Dermis microvascular lymphatic vessel endothelial cell (primary cell): ENCODE measurements at places on chromosomes 7 and 10.

DNA sequence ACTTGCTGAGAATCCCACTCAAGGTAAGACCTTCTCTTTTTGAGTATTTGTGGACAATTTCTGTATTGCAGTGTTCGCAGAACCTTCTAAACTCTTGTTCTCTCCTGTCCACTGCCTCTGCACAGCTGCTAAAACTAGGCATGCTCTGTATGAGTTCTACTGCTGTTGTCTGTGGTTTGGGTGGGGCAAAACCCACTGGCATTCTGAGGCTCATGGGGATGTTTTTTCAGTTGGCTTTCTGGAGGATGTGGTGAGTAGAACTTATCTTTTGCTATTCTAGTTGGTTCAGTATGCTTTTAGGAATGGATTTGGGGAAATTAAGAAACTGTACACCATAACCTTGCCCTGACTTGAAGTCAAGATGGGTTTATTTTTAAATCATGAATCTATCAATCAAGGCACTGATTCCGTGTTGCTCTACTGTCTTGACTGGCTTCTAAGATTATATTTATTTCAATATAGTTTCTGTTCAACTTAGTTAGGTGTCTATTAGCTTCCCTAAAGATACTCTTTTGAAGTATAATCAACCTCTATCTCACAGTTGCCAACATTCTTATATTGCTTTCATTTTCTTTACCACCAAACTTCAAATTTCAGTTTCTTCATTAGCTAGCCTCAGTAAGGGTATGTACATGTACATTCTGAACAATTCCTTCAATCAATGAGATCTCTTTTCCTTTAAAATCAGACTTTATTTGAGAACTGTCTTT lies 25.0 kb upstream of the C1GALT1 start:
- no peak for DNase-seq

DNA sequence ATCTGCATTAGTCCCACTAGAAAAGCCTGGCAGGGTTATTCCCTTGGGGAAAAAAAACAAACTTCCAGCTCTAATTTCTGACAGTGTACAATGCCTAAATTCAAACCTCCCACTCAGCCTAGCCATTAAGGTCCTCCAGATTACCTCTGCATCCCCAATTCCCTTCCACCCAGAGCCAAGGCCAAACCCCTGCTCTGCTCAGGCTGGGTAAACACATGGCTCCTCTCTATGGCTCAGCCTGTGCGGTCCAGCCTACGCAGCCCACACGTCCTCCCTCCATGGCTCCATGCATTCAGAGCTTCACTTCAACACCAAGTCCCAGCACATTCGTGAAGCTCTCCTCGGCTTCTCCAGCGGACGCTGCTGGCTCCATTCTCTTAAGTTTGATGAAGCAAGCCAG lies 5.2 kb downstream of the DLG5 start:
- DNase-seq: no peak

DNA sequence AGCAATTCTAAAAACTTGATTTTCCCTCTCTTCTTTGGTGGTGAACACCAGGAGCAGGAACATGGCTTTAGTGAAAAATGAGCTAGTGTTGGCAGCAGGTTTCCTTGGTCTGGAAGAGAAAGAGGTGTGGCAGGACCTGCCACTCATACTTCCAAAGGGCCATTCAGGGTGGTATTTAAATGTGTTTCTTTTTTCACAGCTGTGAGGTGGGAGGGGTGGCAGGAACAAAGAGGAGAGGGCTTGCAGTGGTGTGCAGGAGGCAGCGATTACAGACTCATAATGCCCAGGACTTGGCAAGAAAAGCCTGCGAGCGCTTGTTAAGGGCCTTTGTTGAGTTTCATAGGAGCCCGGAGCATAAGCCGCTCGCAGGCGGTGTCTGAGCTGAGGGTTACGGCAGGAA lies 36.8 kb downstream of the WIPF3 start:
- no peak for DNase-seq

DNA sequence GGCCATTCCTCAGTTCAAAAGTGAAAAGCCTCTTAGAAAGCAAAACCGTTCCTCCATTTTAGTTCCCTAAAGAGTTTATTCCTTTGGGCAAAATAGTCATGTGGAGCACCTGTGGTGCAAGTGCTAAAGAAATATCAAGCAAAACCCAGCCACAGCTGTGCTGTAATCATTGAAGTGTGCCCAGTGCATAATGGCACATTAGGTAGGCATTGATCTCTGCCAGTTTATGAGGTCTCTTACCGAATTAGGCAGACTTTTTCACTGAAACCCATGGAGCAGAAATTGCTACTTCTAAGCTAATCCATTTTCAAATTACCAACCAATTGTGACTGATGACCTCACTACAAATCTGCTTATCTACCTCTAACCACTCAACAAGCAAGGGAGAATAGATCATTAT lies 97.2 kb upstream of the SEMA3A start:
- DNase-seq: no peak

- DNase-seq: no peak
Observed at GRCh38 chr10:88952647-88953111, at the start of gene ACTA2. ACTA2 (minus strand) TSS chr10:88952773; CDS start chr10:88948930, 3,843 bp downstream.

DNA sequence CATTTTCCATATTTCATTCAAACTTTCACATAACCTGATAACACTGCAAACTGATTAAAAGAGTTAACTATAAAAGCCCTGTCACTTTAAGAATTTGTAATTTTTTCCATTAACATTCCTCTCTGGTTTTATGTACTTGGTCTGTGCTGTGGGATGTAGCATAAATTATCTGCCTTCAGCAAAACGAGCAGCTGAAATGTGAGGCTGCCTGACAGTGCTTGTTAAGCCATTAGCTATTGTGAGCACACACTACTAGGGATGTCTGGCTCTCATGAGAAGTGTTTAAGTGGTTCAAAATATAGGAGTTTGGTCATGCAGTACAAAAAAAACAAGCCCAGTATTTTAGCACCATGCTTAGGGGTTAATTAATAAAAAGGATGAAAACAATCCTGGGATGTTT lies 63.0 kb downstream of the HOXA1 start:
- no peak for DNase-seq

DNA sequence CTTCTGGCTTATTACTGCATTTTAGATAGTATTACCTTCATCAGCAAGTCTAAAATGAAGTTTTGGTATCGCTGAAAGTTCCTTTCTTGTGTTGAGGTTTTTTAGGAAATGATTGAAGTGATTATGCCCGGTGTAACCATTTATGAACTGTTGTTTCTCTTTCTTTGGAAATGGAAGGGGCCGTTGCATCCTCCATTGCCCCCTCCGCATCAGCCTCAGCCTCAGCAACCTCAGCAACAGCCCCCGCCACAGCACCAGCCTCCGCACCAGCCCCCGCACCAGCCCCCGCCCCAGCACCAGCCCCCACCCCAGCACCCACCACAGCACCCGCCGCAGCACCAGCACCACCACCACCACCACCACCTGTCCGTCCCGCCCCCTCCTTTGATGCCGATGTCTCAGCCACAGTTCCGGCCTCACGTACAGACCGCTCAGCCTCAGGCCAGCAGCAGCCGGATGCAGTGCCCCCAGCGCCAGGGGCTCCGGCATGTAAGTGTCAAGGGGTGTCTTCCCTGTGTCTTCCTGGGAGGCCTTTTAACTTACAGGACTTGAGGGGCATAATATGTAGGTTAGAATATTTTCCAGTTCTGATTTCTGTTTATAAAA lies 72.6 kb downstream of the SHH start:
- DNase-seq: no peak

DNA sequence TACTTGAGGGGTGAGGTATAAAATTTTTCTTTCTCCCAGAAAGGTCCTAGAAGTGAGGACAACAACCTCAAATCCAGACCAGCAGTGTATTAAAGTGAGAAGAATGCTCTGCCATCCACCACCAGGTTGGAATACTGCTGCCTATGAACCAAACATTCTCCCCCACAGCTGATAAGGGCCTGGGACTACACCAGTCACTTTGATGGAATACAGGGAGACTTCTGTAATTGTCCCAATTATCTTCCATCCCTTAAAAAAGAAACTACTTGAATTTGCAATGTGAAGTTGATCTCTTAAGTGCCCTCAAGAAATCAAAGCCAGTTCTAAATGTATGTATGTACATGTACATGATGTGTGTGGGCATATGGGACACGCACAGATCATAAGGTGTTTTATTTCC lies 3.0 kb downstream of the TBX20 start:
- no peak for DNase-seq

- DNase-seq: no peak
Observed at GRCh38 chr10:30493609-30494530, 59.9 kb downstream of the MAP3K8 start.

DNA sequence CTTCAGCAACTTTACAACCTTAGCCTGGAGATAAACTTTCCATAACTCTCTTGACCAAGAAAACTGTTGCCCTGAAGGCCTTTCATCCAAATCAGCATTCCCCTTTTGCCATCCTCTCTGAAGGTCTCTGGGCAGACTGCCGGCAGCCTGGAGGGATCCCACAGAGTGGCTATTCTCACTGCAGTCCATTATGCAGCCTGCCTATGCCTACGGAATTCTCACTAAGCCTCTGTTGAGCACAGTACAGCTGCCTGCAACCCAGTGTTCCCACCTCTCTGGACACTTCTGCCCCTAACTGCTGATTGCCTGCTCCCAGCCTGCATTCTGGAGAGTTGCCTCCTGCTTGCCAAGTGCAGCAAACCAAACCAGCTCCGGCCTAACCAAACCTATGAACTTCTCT lies 548.9 kb upstream of the STEAP1 start:
- DNase-seq: no peak

DNA sequence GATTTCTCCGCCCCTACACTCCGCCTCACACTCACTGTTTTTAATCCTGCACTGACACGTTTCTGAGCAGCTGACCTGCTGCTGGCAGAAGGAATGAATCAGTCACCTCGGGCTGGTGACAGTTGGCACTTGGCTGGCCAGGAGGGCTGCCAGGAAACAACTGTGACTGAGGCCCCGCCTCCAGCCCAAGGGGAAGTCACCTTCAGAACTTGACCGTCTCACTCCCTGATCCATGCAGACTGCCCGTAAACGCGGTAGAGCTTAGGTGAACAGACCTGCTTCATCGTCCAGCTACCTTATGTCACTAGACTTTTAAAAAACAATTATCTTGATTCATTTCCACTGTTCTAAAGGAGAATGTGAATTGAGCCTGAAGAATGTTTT lies 107.5 kb downstream of the DOCK1 start:
- peak; percentile 28 for DNase-seq
